Brain (organoid and tissue), 16 donors: ENCODE measurements at places on chromosomes 3 and 15.
A peak's percentile ranks its signal among the peaks of the same experiment; 100 is the strongest.

- DNase-seq: no peak
These were observed 71.4 kb downstream of the MECOM start for GRCh38 chr3:169591983-169592644.

DNA sequence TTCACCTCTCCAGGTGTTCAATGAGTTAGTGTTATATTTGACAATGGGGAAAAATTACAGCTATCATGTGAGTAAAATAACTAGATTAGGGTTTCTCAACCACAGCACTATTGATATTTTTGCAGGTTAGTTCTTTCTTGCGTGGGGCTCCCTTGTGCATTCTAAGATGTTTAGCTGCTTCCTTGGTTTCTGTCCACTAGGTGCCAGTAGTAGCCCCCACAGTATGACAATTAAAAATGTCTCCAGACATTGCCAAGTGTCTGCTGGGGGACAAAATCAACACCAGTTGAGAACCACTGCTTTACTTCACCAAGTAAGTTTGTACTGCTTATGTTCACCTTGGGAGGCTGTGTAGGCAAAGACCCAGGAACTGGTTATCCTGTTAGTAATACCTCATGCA is 618.7 kb downstream of the EDEM1 start:
- DNase-seq: peak; percentile 9

DNA sequence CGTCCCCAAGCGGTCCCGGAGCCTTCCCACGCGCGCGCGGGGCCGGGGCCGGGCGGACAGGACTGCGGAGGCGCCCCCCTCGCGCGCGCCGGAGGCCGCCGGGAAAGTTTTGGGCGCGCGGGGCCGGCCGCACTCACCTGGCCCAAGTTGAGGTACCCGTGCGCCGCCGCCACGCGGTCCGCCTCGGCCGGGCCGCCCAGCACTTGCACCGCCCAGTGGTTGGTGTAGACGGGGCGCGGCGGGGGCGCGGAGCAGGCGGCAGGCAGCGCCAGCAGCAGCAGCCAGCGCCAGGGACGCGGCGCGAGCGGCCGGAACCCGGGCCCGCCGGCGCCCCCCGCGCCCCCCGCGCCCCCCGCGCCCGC is 289 bp downstream of the PCSK6 start:
- DNase-seq: peak; percentile 29

DNA sequence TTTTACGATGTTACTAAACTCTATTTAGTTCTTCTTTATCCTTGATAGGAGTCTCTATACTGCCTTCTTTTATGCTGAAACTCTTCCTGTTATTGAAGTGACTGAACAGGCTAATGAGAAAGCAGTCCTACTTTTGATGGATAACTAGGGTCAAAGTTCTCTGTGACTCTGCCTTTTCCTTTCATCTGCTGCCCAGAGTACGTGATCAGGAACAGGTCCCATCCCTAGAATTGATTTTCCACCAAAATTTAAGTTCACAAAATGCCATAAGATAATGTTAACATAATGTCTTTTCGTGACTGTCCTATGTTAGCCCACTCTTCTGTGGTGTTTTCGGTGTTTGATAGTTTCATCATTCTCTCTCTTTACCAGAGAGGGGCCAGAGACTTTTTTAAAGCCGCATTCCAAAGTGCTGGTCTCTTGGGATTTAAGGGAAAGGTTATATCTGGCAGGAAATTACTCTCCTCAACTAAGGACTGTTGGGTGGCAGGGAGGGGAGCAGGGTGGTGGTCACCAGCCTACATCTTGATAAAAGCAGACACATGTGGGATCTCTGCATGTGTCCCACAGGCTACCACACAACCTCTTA is 50.3 kb upstream of the PLXND1 start:
- DNase-seq: no peak

DNA sequence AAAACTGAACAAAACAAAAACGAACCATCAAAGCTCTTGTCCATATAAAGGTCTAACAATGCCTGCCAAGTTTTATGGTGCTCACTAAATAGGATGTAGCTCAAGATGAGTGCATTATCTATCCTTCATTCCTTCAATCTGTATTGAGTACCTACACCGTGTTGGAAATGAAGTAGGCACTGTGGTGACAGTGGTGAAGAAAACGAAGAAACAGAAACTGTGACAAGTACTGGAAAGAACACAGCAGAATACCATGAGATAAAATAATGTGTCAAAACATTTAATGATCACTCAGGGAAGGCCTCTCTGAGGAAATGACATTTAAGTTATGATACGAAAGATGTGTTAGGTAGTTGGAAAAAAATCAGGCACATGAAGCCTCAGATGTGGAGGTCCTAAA is 36.2 kb downstream of the CBLB start:
- no peak for DNase-seq
